ENCODE measurements at places on chromosomes 16 and 17.

DNA sequence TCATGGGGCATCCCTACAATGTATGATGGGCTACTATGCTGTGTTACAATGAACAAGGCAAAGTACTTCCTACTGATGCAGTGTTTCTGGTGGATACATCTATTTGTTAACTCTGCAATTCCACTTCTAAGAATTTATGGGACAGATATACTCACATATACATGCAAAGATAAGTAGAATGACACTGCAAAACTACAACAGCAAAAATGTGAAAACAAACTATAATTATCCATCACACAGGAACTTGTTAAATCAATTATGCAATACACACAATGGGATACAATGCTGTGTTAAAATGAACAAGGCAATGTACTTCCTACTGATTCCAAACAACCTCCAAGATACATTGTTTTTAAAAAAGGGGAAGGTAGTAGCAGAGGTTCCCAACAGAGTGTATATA lies 3.2 kb downstream of the DDX52 start:
- DNase-seq: no peak

GRCh38 chr16:165539-166374 lies at the start of gene HBM:
TSS of gene HBM (plus strand) at chr16:165978. CDS start at chr16:165998, 20 bp downstream.
- DNase-seq: no peak

DNA sequence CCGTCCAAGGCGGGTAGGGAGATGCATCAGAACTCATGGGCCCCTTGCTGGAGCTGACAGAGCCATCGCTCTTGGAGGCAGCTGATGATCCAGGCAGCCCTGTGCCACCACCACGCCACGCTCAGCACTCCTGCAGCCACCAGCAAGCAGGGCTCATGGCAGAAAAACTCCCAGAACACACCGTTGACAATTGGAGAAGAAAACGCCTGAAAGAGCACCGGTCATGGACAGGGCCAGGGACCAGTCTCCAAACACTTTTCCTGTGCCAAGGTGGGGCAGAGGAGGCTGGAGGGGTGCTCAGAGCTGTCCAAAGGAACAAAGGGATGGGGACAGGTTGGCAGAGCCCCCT lies 132.2 kb downstream of the FOXL1 start:
- DNase-seq: no peak

- DNase-seq: no peak
Measured at GRCh38 chr16:50861970-50862411, 120.1 kb downstream of the CYLD start.

GRCh38 chr17:80613732-80614071 lies 69.1 kb downstream of the RPTOR start:
- DNase-seq: no peak

DNA sequence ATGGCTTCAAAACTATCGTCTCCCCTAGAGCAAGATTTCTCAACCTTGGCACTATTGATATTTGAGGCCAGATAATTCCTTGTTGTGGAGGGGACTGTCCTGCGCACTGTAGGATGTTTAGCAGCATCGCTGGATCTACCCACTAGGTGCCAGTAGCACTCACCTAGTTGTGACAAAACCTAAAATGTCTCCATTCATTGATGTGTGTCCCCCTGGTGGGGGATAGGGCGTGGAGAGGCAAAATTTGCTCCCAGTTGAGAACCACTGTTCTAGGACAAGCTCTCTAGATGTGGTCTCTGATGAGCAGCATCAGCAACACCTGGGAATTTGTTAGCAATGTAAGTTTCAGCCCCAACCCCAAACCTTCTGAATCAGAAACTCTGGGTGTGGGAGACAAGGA lies 259.0 kb downstream of the XYLT1 start:
- peak; percentile 3 for DNase-seq

All from stimulated activated CD4-positive, alpha-beta T cell treated with anti-CD3 and anti-CD28 coated beads, Interleukin-2, amount 100 ng/mL, for 4 hours (primary cell).